ENCODE measurements at places on chromosomes 5 and 9.
A peak's percentile ranks its signal among the peaks of the same experiment; 100 is the strongest.

DNA sequence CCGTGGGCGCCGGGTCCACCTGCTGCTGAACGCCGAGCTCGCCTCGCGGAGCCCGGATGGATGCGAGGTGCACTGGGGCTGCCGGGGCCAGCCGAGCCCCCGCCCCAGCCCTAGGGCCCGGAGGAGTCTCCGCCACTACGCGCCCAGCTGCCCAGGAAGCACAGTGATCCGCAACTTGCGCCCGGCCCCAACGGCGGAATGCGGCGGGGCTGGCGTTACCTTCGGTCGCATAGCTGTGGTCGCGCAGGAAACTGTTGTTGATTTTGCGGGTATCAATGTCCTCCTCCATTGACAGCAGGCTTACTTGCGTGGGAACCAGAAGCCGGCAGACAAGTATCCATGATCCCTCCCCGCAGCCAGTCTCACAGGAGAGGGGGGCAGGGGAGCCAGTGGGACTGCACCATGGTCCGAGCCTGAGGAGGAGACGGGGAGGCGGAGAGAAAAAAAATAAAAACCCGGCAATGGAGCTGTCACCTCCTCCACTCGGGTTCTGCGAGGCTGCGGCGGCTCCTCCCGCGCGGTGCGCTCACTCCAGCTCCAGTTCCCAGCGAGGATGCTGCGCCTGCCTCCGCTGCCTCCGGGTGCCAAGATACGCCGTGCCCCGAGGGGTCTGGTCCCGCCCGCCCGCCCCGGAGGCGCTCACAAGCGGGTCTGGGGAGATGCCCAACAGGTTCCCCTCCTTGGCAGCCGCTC is 628 bp downstream of the PPP2R2B start:
- peak; percentile 6 for DNase-seq

DNA sequence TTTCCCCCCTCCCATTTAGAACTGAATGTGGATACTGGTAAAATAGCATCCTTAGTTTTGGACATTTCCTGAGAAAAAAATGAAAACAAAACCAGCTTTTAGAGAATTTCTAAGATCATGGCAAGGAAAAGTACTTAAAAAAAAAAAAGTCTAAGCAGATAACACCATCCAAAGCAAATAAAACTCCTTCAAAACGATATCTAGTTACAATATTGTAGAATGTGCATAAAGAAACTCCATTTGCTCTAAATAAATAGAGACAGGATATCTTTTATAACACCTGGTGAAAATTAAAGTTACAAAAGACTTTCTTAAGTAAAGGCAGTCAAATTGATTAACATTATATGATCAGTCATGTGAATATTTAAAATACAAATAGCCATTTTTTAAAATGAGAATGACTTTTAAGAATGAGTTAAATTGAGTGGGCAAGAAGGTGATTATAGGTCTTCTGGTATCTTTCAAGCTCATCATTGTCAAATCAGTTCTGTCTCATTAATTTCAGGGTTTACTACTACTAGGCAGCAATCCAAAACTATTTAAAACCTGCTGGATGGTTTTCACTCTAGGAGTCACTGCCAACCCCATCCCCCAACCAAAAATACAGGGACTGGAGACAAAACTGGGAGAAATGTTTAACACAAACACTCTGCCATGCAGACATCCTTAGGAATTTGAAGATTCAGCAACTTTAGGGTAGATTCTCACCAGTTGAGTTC is 382.6 kb downstream of the ADGRV1 start:
- no peak for DNase-seq

DNA sequence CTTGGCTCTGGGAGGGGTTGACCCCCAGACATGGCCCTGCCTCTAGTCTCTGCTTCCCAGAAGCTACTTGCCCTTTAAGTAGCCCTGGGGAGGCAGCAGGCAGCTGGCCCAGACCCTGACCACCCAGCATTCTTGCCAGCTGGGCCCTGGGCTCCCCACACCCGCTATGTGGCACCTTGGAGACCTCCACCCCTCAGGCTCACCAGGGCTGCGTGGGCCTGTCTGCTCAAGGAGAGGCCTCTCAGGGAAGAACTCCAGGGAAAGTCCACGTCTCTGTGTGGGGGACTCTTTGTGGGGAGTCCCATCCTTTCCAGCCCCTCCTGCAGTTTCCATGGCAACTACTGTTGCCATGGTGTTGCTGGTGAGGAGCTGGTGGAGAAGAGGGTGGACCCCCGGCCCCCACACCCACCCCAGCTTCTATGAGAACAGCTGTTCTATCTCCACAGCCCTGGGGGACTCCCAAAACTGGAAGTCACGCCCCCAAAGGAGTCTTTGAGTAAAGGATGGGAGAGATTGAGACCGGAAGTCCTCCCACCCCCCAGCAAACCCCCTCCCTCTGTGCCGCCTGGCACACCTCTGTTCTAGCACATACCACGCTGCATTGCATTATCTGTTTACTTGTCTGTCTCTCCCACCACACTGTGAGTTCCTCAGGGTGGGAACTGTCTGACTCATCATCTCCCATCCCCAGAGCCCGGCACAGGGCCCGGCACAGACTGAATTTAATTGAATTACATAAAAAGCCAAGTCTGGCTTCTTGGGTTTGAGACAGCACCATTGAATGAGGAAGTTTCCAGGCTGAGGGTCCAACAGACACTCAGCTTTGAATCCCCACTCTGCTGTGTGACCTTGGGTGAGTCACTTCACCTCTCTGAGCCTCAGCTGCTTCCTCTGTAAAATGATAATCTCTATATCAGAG is 12.6 kb downstream of the DNM1 start:
- no peak for DNase-seq

DNA sequence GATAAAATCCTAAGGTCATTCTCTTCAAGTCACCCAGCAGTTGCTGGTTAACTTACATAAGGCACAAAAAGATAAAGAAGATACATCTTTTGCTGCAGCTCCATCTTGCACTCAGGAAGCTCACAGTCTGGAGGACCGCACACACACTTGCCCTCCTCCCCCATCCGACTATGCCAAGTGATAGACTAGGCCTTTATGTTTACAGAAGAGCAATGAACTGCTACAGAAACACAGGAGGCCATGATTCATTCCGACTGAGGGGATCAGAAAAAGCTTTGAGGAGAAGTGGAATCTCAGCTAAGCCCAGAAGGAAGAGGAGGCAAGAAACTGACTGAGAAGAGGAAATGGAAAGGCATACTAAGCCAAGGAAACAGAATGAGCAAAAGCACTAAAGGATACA is 17.4 kb downstream of the NRG2 start:
- DNase-seq: no peak

DNA sequence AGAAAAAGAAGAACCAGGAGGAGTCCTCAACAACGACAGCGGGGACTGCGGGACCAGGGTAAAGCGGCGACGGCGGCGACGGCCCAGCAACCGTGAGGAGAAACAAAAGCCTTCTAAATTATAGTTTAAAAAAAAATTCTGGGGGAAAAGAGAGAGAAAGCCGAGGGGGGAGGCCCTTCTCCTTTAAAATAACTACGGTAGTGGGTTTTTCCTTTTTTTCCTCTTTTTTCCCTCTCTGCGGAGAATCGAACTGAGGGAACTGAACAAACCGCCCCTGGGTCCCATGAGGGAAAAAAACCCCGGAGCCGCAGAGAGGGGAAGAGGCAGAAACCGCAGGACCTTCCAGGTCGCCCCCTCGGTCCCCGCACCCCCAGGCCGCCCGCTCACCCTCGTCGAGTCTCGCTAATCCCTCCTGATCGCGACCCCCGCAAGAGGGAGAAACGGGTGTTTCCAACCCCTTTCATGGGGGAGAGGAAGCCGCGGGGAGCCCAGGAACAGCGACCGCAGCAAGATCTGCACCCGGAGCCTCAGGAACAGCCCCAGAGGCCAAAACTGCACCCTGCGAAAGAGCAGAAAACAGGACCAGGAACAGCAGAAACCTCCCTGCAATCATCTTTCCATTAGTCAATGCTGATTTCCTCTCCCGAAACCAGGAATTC is 453 bp downstream of the CPEB4 start:
- DNase-seq: peak; percentile 58

DNA sequence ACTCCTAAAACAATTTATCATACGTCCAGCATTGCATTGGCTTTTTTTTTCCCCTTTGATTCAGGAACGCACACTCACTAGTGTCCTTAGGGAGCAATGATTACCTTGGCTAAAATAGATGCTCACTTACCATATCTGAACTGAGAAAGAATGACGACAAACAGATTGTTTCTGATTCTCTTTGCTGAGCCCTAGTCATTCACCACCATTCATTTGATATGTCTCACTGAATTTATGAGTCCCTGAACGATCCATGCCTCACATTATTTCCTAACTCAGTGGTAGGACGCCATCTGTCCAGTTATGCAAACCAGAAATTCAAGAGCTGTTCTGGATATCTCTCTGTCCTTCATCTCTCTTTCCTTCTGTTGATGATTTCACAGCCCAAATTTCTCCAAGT is 39.3 kb upstream of the DAB2 start:
- DNase-seq: no peak

GRCh38 chr9:136865768-136866103 is 372 bp downstream of the EDF1 start:
- DNase-seq: no peak

- DNase-seq: no peak
These were observed 664 bp upstream of the IGFBPL1 start for GRCh38 chr9:38424918-38425317.

DNA sequence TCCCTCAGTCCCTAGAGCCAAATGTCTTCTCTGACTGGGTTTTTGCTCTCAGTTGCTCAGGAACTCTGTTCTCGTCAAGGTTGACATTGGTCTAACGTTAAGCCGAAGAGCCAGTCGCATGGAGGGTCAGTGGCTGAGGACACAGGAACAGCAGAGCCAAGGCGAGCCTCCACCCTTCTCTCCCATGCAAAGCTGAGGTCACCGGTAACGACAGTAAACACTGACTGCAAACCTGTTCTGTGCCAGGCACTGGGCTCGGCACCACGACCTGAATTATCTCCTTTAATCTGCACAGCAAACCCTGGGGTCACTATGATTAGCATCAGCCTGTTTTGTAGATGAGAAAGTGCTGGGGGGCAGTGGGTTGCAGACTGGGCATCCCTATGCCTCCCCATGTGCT is 171.0 kb downstream of the COL23A1 start:
- no peak for DNase-seq

GRCh38 chr9:121107881-121108280 is 33.1 kb downstream of the CNTRL start:
- no peak for DNase-seq

DNA sequence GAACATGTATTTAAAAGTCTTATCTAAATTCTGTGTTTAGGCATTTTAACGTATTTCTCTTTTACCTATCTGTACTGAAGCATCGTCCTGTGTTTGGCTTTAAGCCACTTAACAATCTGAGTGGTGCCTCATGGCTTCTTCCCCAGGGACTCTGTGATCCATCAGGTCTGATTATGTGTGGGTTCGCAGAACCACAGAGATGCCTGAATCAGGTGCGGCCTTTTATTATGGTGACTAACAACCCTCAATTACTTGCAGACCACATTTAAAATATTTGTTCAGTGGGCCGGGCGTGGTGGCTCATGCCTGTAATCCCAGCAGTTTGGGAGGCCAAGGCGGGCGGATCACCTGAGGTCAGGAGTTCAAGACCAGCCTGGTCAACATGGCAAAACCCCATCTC is 39.6 kb upstream of the SAP30L start:
- no peak for DNase-seq

DNA sequence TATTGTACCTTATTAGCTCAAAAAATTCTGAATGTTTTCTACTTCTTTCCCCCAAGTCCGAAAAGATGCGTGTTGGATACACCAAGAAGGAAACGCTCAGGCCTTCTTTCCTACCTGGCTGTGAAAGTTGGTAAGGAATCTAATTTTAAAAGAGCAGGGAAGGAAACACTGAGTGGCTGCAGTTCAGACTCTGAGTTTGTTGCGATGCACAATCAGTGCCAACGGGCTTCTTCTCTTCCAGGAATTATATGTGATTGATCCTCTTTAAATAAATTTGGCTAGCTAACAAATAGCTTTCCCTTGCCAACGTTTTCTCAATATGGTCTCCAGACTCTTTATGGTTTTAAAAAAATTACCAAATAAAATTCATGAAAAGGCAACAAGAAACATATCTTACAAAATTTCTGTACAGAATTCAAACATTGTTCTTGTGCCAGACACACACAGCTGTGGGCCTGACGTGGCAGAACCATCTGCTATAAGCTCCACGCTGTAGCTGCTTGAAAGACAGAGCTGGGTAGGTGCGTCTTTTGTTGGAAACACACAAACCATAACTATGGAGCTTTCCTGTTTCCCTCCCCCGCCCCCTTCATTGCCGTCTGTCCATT is 493.1 kb downstream of the ZNF608 start:
- DNase-seq: no peak
